Osteoblast (primary cell): ENCODE measurements at places on chromosomes 5 and 9. TPM values are rescaled to one million over a fixed set of nuclear protein-coding genes. Genes with fewer than 3 reads are reported as not detected.

Gene CCL28
- 11.8 and 15.6 TPM in 2 replicates for total RNA-seq

Gene ZBED3
- total RNA-seq: 1.1 and 4.7 TPM in 2 replicates

Gene TERT
- total RNA-seq: not detected in 2 replicates

Gene TAF1L
- not detected in 2 replicates for total RNA-seq

Gene FBXL7
- 13.4 and 14.4 TPM in 2 replicates for total RNA-seq

Gene SH3PXD2B
- 58.3 and 59.2 TPM in 2 replicates for total RNA-seq

Gene EMB
- 14.5 and 17.4 TPM in 2 replicates for total RNA-seq

Gene DCTN4
- total RNA-seq: 66.2 and 68.1 TPM in 2 replicates

Gene PCDHA4
- 0.72 and 0.88 TPM in 2 replicates for total RNA-seq

Gene TMEM8B
- total RNA-seq: 2.1 and 2.5 TPM in 2 replicates

Gene PCDHGA1
- 1.1 and 1.5 TPM in 2 replicates for total RNA-seq

Gene IQGAP2
- total RNA-seq: 0.29 and 0.36 TPM in 2 replicates

Gene TXN
- 234 and 258 TPM in 2 replicates for total RNA-seq

Gene PCDHAC2
- 0.36 and 0.59 TPM in 2 replicates for total RNA-seq

Gene GPR21
- 1.4 and 2.7 TPM in 2 replicates for total RNA-seq

Gene S100Z
- total RNA-seq: not detected in 2 replicates

Gene MCC
- 40.1 and 45.6 TPM in 2 replicates for total RNA-seq

Gene DIRAS2
- total RNA-seq: under 0.01 TPM in 1 of 2 replicates, not detected in the other

Gene PCDHB8
- total RNA-seq: 0.36 and 0.88 TPM in 2 replicates

Gene SPINK13
- total RNA-seq: not detected in 2 replicates

Gene SPATA6L
- total RNA-seq: 0.72 and 1.2 TPM in 2 replicates

Gene ADAMTS6
- 135 and 150 TPM in 2 replicates for total RNA-seq
